ENCODE measurements at places on chromosomes 5 and 9.

- no peak for DNase-seq
These were observed 244.5 kb downstream of the NR2F1-AS1 start for GRCh38 chr5:93336330-93337110.

- no peak for DNase-seq
These were observed 101.9 kb downstream of the LNPEP start for GRCh38 chr5:97037819-97038218.

DNA sequence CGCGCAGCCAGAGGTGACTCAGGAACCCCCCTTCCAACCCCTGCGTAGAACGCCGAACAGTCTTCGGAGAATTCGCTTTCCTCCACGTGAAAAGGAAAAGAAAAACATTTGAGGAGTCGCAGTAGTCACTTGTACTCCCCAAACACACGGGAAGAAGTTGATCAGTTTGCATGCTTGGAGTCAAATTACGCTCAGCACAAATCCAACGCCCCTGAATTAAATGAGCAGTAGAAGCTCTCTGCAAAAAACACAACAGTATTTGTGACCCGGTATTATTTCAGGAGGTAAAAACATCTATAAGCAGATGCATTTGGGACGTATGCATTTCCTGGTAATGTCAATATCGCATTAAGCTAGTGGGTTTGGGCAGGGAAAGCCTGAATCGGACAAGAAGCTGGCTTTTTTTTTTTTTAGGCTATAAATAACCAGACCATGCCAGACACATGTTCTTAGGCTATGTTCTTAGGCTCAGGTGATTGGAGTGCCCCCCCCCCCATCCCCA lies 854 bp upstream of the ARL15 start:
- DNase-seq, result no peak

DNA sequence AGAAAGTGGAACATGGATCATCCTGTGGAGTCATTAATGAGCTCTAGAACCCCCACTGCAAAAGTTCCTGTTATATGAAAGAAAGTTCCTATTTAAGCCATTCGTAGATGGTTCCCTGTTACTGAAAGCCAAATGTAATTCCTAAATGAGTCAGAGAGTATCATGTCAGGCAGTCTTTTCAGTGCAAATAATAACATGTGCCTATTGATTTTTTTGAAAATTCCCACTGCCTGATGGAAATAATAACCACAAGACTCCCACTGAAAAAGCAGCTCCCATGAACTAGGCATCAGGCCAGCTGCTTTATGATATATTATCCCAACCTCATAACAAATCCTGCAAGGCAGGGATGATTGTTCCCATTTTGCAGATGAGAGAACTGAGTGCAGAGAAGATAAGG lies 217.2 kb downstream of the DAB2IP start:
- DNase-seq, result no peak

DNA sequence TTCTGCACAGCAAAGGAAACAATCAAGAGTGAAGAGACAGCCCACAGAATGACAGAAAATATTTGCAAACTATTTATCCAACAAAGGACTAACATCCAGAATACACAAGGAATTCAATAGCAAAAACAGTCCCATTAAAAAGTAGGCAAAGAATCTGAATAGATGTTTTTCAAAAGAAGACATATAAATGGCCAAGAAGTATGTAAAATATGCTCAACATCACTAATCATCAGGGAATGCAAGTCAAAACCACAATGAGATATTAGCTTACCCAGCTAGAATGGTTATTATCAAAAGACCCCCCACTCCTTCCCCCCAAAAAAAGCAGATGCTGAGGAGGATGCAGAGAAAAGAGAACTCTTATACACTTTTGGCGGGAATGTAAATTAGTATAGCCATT lies 13.4 kb upstream of the OR13C8 start:
- no peak for DNase-seq

Measured in activated T-helper 1 cell treated with anti-CD3 and anti-CD28 coated beads, Interleukin-2, amount 50 U/mL, for 16 hours (primary cell).